AG09319 (cell line): ENCODE measurements at places on chromosomes 1 and 21.

- no peak for DNase-seq
Measured at GRCh38 chr1:22133247-22133930, 9.5 kb downstream of the WNT4 start.

DNA sequence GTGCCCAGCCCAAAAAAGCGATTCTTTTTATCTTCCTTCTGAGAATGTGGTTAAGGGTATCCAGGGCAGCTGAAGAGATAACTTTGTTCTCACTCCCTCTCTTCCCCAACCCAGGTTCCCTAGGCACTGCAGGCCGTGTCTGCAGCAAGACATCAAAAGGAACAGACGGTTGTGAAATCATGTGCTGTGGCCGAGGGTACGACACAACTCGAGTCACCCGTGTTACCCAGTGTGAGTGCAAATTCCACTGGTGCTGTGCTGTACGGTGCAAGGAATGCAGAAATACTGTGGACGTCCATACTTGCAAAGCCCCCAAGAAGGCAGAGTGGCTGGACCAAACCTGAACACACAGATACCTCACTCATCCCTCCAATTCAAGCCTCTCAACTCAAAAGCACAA lies 11.4 kb downstream of the WNT2B start:
- no peak for DNase-seq

- no peak for DNase-seq
Measured at GRCh38 chr1:207316622-207317391, 4.7 kb upstream of the CD55 start.

DNA sequence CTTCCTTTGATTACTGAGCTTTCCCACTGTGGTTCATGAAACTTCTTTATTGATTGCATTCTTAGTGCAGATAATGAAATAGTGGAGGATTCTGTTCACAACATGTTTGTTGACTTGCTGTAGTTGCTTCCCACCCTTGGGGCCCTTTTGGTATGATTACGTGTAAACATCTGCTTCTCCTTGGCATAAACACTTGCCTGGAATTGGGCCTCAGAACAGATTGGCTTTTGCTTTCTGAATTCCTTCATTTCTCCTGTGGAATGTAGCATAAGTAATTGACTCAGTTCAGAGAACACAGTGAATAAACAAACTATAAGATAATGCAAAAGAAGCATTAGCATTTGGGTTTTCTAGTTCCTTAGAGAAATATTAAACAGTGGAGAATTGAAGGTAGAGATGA lies 59.5 kb upstream of the LAMC2 start:
- DNase-seq: peak; percentile 79

DNA sequence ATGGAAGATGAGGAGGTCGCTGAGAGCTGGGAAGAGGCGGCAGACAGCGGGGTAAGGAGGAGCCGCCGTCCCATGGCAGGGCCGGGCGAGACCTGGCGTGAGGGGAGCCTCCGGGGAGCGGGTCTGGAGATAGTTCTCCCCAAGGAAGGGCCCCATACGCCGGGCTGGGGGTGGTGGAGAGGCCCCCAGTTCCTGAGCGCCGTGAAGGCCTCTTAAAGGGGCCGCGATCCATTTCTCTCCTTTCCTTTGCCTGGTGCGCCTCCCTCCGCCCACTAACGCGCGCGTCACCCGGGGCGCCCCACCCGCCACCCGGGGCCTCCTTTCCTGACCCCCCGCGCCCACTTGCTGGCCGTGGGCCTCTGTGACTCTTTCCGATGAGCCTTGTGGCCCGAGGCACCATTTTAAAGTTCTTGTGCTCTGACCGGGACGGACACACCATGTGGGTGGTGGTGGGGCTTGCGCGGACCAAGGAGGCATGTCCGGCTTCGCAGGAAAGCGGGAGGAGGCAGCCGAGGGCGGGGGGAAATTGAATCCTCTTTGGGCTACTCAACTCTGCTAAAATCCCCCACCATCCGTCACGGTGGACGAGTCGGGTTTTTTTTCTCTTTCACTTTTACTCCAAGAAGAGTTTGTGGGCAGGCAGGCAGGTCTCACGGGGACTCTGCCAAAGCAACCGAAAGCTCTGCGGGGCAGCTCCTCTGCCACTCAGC lies 371 bp downstream of the SZRD1 start:
- peak; percentile 79 for DNase-seq

DNA sequence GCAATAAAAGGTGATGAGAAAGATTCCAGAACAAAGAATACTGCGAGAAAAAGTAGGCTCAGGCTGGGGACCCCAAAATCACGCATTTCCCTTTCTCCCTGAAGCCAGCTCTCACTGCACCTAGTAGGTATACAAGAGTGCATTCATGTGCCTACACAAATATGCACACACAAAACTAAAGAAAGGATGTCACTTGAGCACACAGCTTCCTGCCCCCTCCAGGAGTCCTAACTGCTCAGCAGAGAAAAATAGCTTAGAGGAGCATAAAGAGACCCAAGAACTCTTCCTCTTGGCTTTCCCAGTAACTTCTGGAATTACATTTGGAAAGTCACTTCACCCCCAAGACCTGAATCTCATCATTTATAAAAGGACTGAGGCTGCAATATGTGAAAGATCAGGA lies 38.0 kb downstream of the JAK1 start:
- no peak for DNase-seq

GRCh38 chr1:172622541-172622940 lies 36.4 kb upstream of the FASLG start:
- no peak for DNase-seq

DNA sequence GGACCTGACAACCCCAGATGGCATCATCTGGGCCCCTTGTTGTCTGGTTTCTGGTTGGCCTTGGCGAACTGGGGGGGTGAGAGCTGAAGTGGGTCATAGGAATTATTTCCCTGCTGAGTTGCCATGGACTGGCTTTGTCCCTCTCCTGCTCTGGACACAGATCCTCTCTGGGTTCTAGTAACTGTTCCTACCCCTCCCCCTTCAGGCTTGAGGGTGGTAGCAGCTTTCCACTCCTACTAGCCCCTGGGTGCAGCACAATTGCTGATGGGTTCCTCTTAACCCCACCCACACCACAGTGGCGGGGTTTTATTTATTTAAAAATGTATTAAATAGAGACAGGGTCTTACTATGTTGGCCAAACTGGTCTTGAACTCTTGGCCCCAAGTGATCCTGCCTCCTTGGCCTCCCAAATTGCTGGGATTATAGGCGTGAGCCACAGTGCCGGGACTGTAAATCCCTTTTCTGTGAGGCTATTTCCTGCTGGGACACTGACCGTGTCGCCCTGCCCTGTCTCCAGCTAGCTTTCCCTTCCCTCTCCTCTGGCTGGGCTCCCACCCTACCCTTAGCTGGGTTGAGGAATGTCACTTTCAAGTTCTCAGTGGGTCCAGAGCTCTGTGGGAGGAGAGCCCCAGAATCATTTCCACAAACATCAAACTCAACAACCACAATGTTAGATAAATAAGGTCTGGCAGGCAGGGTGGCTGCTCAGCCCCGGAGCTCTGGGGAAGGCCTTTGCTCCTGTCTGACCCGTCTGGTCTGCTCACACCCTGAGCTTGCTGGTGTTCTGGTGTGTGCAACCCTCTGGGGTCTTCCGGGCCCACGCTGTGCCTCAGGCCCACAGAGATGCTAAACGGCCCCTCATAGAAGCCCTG lies 112.7 kb upstream of the WNT4 start:
- no peak for DNase-seq

DNA sequence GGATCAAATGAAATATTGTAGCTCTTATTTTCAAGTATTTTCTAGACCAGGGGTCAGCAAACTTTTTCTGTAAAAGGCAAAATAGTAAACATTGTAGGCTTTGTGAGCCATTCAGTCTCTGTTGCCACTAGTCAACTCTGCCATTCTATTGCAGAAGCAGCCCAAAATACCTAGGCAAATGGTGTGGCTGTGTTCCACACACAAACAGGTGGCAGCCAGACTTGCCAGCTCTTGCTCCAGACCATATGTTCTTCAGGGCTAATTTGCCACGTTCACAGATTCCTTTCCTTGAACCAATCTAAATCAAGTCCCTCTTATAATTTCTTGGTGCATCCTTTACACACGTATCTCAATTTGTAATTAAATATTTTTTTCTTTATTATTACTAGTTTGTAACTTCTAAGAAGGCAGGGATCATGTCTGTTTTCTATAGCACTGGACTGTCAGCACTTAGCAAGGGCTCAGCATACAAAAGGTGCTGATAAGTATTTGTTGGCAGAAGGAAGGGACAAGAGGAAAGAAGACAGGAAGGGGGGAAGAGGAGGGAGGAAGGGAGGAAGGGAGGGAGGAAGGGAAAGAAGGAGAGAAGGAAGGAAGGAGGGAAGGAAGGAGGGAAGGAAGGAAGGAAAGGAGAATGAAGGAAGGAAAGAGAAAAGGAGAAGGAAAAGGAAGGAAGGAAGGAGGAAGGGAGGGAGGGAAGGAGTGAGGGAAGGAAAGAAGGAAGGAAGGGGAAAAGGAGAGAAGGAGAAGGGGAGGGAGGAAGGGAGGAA lies 106.5 kb upstream of the EDEM3 start:
- no peak for DNase-seq

- no peak for DNase-seq
Measured at GRCh38 chr1:182331387-182331786, 60.2 kb downstream of the GLUL start.

GRCh38 chr1:201739492-201740085 lies 89.4 kb upstream of the IPO9 start:
- no peak for DNase-seq

DNA sequence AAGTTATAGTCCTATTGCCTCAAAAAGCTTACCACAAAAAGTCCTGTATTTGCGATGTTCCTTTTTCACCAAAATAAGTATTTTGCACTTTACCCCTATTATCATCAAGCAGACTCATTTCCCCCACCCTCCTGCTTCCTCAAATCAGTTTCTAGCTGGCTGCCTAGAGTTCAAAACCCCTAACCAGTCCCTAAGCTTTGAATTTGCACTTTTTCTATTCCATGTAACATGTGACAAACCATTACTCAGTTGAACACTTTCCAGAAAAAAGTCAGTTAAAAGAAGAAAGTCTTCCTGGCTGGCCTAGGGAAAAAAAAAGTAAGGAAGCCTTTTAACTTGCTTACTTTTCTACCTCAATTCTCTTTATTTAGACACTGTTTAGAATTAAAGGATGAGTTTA lies 8.2 kb downstream of the CEP170 start:
- DNase-seq: no peak

GRCh38 chr21:26909972-26910371 lies 56.9 kb downstream of the ADAMTS5 start:
- no peak for DNase-seq

DNA sequence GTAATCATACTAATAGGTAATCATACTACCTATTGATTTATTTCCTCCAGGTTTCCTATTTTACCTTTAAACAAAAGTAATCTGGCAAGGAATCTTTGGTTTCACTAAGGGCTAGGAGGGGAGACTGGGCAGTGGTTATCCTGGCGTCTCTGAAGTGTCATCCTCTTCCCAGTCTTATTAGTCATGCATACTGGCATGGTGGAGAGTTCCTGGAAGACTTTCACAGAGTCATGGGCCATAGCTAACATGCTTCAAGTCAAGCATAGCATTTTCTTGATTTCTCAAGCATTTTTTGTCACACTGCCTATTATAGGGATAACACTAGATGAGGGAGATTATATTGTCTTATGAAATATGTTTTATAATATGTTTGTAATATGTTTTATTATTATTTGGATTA lies 64.0 kb upstream of the ASB17 start:
- no peak for DNase-seq

GRCh38 chr1:6350416-6351088 lies 43.0 kb downstream of the ACOT7 start:
- DNase-seq: no peak

- no peak for DNase-seq
Measured at GRCh38 chr1:33004613-33005012, 32.1 kb downstream of the AK2 start.

DNA sequence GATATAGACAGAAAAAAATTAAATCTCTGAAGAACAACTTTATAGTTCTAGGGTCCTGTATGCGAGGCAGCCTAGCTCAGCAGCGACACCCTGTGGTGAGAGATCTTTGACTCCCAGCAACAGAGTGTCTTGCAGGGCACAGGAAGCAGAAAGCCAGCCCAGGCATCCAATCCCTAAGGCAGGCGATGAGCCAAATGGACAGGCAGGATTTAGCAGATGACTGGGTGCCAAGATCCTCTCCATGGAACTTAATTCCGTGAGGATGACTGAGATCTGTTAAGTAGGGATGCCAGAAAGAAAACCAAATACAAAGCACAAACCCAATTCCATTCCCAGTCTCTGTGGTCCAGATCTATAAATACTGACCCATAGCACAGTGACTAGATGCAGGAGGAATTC lies 38.8 kb downstream of the HLCS start:
- peak; percentile 89 for DNase-seq

GRCh38 chr1:230971771-230972170 lies 6.9 kb downstream of the TTC13 start:
- DNase-seq: no peak

- no peak for DNase-seq
Measured at GRCh38 chr1:231335663-231336602, 1.7 kb downstream of the EXOC8 start.

GRCh38 chr1:223715604-223716172 lies 3.3 kb downstream of the CAPN2 start:
- no peak for DNase-seq

- no peak for DNase-seq
Measured at GRCh38 chr1:225366552-225366951, 61.3 kb downstream of the LBR start.

- DNase-seq: no peak
Measured at GRCh38 chr1:216894494-216894893, 171.3 kb upstream of the ESRRG start.

DNA sequence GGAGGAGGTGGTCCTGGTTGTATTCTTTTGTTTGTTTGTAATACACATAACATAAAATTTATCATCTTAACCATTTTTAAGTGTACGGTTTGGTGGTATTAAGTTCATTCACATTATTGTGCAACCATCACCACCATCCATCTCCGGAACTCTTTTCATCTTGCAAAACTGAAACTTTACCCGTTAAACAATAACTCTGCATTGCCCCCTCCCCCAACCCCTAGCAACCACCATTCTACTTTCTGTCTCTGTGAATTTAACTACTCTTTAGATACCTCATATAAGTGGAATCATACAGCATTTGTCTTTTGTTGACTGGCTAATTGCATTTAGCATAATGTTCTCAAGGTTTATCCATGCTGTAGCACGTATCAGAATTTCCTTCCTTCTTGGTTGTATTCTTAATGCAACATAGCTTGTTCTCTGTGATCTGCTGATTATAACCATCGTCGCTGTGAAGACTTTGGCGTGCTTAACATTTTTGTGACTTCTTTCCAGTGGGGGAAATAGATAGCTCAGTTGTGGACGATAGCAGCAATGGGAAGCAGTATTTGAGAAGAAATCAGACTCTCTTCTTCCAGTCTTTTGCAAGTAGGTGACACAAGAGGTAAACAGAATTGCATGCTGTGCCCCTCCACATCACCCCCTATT lies 117.5 kb upstream of the HOOK1 start:
- DNase-seq: no peak

- no peak for DNase-seq
Measured at GRCh38 chr1:181318022-181318857, 165.1 kb upstream of the CACNA1E start.

DNA sequence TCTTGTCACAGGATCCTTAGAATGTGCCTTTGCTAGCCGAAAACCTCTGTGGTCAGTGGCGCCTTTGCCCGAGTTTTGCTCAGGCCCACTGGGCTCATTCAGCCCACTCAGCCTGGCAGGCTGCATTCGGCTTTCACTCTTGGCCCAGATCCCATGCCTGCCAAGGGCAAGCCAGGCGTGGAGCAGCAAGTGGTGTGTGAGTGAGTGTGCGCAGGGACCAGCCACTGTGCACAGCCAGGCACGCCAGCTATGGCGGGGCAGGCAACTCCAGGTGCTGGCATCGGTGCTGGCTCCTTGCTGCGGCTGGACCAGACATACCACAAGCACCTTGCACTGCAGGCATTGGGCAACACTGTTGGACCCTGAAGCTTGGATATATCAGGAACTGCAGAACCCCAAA lies 1145.1 kb upstream of the NCAM2 start:
- DNase-seq: no peak
